Subcutaneous adipose tissue (tissue), 4 donors: ENCODE measurements at places on chromosomes 1 and 21. TPM values are rescaled to one million over a fixed set of nuclear protein-coding genes. Genes with fewer than 3 reads are reported as not detected.

Gene KRTAP12-2
- total RNA-seq = not detected

Gene MYBPH
- not detected for total RNA-seq

Gene PLA2G4A
- total RNA-seq = 13.4 TPM

Gene KIF26B
- under 0.01 TPM for total RNA-seq

Gene SZRD1
- total RNA-seq = 88.4 TPM

Gene CCDC30
- total RNA-seq = 2.3 TPM

Gene SLAMF9
- total RNA-seq = 3.6 TPM

Gene AUNIP
- total RNA-seq = not detected

Gene CCDC28B
- 0.75 TPM for total RNA-seq

Gene ZBTB7B
- total RNA-seq = 74.0 TPM

Gene IL20
- total RNA-seq = not detected

Gene OR2T33
- not detected for total RNA-seq

Gene RBM15
- total RNA-seq = 29.5 TPM

Gene AMY2A
- total RNA-seq = not detected

Gene LCE1E
- not detected for total RNA-seq

Gene RXFP4
- total RNA-seq = not detected

Gene RO60
- 89.5 TPM for total RNA-seq

Gene MIA3
- 62.4 TPM for total RNA-seq

Gene SPRR2D
- not detected for total RNA-seq

Gene SPTA1
- total RNA-seq = 0.68 TPM
